ENCODE measurements at places on chromosomes 3 and 15. TPM values are rescaled to one million over a fixed set of nuclear protein-coding genes. Genes with fewer than 3 reads are reported as not detected.

DZIP1L gene
- total RNA-seq = 7.9 TPM

ALG1L2 gene
- total RNA-seq = not detected

FRMD5 gene
- total RNA-seq = 2.6 TPM

HERC2 gene
- total RNA-seq = 51.0 TPM

SEMA3F gene
- 14.0 TPM for total RNA-seq

KNG1 gene
- not detected for total RNA-seq

APBA2 gene
- 19.7 TPM for total RNA-seq
